ENCODE measurements at places on chromosomes 6 and 20.

GRCh38 chr6:41642960-41643898 is 5.0 kb downstream of the MDFI start:
- no peak for DNase-seq

DNA sequence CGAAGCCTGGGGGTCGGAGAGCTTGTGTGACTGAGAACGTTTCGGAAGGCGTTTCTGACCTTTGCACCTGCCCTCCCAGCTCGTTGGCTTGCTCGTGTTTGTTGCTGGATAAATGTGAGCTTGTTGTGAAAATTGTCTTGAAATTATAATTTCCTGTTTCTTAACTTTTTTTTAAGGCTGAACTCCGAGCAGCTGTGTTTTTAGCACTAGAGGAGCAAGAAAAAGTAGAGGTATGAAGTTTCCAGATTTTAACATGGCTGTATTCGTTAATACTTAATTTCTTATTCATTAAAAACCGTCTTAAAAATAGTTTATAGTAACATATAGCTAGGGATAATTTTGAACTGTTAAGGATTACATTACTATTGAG is 672 bp downstream of the CEP43 start:
- DNase-seq, result no peak

- DNase-seq, result no peak
These were observed 256.8 kb downstream of the CDKAL1 start for GRCh38 chr6:20791074-20791473.

DNA sequence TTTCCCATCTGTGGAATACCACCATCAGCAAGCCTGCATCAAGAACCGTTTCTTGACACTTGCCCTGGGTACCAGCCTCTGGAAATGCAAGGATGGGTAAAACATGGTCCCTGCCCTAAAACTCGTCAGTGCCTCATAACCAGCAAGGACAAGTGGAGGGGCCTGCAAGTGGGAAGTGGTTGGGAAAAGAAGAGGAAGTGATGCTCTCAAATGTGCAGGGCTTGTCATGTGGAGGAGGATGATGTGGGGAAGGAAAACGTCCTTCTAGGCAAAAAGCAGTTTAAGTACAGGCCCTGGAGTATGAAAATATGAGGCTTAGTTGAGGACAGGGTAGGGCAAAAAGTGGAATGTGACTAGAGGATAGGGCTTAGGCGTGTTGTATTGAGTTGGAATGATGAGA is 19.0 kb downstream of the RREB1 start:
- DNase-seq, result no peak

DNA sequence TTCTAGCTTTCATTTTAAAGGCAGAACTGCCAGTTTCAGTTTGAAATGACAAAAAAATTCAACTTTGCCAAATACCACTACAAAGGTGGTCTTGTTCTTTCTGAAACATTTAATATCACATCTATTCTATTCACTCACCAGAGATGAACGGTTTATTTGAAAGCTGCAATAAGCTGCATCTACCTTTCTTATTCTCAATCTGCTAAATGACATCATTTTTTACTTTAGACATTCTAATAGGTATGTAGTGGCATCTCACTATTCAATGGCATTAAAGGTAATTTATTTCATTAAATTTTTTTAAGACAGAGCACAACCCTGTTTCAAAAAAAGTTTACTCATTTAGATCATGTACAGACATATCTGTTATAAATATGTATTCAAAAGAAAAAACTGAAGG is 66.5 kb upstream of the SMIM29 start:
- no peak for DNase-seq

GRCh38 chr6:136115941-136116340 is 134.2 kb downstream of the MTFR2 start:
- DNase-seq, result no peak

DNA sequence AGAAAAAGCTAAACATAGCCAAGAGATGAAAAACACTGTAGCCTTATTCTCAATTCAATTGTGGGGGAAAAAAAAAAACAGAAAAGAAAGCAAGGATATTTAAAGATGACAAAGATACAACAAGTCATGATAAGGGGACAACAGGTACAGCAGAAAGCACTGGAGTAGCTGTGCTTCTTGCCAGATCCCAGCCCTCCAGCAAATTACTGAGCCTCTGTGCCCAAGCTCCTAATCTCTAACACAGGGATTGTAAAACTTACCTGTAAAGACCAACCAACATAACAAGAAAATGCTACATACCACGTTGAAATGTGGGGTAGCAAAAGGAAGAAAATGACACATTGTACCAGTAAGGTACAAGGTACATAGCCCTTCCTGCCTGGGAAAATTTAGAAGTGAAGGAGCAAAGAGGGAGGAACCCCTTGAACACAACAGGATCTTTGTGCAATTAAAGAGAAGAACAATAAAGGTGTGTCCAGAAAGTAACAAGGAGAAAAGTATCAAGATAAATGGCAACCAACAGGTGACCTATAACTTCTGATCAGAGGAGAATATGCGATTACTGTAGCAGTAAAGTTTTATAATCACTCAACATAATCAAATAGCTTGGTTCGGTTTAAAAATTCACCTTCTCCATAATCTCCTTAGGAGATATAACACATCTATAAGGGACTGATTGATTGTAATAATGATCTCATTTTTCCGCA is 30.6 kb downstream of the PREP start:
- DNase-seq, result no peak

GRCh38 chr6:15430931-15431405 is 185.1 kb downstream of the JARID2 start:
- no peak for DNase-seq

DNA sequence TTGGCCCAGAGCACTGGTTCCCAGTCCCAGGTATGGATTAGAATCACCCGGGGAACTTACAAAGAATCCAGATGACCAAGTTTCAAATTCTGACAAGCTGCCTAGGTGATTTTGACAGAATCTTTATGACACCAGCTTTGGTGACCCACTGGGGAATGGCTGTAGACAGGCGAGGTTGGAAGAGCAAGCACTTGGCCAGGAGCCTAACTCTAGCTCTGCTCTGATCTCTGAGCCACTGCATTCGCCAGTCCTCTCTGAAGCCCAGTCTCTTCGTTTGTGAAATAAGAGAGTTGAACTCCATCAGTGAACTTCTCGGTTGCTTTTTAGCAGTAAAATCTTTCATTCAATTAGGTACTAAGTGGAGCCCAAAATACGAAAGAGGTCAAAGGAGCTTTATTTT is 161.2 kb downstream of the VEGFA start:
- DNase-seq, result no peak

DNA sequence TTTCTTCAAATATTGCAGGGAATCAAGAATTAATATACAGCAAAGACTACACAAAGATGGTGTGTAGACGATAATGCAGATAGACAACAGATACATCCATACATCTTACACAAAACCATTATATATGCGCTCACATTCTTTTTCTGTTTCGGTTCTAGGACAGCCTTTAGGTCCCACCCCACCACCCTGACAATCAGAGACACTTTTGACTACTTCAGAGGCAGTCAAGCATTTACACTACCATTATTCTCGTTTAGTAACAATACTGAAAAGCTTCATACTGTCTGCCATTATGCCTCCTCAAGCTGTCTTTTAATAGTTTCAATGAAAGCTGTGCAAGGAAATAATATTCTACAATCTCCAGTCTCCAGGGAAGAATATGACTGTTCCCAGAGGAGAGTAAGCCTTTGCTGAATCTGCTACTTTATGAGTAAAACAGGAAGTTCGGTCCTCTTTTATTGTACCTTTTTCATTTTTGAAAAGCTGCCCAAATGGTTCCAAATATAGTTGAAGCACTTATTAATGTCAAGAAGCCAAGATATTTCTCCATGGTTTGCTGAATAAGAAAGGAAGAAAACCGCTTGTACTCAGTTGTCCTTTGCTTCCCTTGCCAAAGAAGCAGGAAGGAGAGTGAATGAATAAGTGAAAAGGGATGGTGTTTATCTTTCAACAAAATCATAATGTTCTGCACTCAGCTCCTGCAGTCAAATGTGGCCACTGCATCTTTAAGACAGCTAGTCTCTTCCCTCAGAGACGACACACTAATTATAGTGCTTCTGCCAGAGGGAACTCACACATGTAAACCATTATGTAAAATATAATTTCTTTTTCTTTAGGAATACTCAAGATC is 468.3 kb downstream of the CDC5L start:
- DNase-seq, result no peak

GRCh38 chr6:140209775-140210174 is 835.3 kb upstream of the CITED2 start:
- no peak for DNase-seq

- no peak for DNase-seq
These were observed 188.3 kb downstream of the QKI start for GRCh38 chr6:163602851-163603250.

DNA sequence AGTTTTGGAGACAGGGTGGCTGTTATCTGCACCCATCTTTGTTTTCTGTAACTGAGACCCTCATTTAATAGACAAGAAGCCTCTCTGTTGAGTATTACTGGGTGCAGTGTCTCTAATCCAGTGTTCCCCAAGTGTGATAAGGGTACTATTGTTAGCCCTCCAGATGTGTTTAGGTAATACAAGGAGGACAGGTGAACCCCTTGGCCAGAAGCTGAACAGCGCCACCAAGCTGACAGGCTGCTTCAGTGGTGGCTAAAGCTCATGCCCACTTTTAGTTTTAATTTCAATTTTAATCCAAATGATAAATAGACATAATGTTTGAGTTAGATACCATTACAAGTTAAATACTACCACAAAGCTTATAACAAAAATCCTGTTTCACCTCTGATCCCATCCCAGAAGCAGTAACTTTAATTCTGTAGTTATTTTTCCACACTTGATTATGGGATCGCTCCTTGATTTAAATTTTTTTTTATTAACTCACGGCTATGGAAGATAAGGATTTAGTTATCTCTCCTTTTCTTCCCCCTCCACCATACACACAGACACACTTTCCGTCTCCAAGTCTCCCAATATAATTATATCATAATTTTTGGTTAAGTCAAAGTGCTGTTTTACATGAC is 8.4 kb upstream of the STK35 start:
- DNase-seq, result no peak

DNA sequence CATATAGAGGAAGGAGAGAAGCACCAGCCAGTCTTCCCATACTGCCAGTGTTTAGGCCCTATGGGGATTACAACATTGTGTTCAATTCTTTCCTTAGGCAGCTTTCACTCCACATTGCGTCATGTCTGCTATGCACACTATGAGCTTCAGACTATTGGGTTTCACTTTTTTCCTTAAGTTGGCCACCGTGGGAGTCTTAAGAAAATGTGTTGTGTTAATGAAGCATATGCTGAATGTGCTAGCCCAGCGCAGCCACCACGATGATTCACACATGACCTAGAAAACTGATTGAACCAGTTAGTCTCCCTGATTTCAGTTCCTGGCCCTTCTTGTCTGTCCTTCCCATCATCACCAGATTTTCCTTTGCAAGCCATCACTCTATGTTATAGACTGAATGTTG is 21.5 kb downstream of the TUBB2B start:
- no peak for DNase-seq

- DNase-seq, result no peak
These were observed 356.9 kb upstream of the MARCKS start for GRCh38 chr6:113500221-113500620.

- no peak for DNase-seq
These were observed 10.9 kb upstream of the GLP1R start for GRCh38 chr6:39037707-39038106.

GRCh38 chr6:99613409-99613704 is 6.7 kb downstream of the PRDM13 start:
- DNase-seq, result no peak

- no peak for DNase-seq
These were observed 67.8 kb upstream of the SASH1 start for GRCh38 chr6:148274809-148275208.

- DNase-seq, result no peak
These were observed 50.7 kb upstream of the PLCG1 start for GRCh38 chr20:41086402-41087324.

DNA sequence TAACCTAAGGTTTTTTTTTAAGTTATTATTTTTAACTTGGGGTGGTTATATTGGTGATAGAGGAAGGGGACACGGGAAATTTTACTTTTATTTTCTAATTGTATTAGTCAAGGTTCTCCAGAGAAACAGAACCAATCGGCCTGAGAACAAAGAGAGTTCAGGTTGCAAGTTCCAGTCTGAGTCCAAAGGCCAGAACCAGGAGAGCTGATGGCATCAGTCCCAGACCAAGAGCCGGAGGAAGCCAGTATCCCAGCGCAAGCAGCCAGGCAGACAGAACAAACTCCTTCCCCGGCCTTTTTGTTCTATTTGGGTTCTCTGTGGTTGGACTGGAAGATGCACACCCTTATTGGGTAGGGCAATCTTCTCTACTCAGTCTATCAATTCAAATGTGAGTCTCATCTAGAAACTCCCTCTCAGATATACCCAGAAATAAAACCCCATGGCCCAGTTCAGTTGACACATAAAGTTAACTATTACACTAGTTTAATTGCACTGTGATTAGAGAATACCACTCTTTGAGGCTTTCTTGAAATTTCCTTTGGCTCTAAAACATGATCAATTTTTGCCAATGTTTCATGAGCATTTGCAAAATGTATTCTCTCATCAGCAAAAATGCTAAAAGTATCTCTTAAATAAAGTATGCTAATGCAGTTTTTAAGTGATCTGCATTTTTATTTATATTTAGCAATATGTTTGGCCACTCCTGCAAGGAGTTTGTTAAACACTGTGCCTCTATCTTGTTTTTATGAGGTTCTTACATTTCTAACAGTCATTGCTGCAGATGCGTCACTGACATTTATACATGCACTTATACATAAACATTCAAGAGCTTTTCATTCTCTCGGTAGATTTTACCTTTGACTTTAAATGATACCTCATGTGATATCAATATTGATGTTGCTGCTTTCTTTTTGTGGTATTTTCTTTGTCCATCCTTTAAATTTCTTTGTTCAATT is 103.2 kb upstream of the SSTR4 start:
- DNase-seq, result no peak

DNA sequence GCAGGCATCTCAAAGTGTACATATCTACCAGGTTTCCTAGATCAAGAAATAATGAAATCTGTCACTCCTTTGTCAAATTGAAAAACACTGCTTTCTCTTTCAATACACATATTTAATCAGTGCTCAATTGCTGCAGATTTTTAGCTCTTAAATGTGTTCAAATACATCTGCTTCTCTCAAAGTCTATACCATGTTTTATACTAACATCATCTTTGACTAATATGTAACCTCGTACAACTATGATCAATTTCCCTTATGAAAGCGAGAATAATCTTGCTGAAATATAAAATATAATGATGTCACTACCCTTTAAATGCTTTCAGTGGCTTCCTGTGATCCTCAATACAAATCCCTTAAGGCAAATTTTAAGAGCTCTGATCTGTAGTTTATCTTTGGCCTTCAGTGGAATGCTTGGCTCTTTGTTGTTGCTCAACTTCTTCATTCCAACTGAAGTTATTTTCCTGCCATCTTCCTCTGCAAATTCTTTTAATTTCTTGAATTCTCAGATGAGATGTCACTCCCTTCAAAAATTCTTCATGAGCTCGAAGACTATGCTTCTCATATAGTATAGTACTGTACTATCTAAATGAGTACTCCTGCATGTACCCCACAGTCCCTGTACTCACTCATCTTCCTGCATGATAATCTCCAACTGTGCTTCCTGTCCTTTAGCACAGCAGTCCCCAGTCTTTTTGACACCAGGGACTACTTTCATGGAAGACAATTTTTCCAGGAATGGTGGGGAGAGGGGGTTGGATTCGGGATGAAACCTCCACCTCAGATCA is 545.1 kb upstream of the GJE1 start:
- DNase-seq, result no peak

- DNase-seq, result no peak
These were observed 13.6 kb downstream of the BAK1 start for GRCh38 chr6:33566182-33567084.

GRCh38 chr6:16007146-16007545 is 121.7 kb upstream of the MYLIP start:
- no peak for DNase-seq

GRCh38 chr20:6868861-6869260 is 101.4 kb downstream of the BMP2 start:
- no peak for DNase-seq
